NCI-H748 treated with DMSO at 0.1 percent for 48 hours (cell line): ENCODE measurements at places on chromosomes 4 and X.

DNA sequence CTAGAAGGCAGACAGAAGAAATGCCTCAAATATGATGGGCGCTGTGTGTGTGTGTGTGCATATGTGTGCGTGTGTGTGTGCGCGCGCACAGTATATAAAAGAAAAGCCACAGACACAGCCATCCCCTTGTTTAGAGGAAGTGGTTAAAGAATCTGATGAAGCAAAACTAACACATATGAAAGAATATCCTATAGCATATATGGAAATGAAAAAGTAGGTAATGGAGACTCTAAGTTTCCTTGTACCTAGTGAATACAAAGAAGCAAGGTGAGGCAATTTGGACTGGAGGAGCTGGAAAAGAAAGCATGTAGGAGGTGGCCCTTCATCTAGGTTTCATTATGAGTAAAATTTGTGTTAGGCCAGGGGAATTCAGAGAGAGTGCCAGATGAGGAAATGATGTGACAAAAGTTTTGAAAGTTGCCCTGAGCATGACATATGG is 58.6 kb upstream of the MCF2 start:
- no peak for DNase-seq

- no peak for DNase-seq
Measured at GRCh38 chrX:21132686-21133393, 241.4 kb upstream of the CNKSR2 start.

GRCh38 chr4:24807611-24808010 is 12.2 kb downstream of the SOD3 start:
- DNase-seq = no peak

DNA sequence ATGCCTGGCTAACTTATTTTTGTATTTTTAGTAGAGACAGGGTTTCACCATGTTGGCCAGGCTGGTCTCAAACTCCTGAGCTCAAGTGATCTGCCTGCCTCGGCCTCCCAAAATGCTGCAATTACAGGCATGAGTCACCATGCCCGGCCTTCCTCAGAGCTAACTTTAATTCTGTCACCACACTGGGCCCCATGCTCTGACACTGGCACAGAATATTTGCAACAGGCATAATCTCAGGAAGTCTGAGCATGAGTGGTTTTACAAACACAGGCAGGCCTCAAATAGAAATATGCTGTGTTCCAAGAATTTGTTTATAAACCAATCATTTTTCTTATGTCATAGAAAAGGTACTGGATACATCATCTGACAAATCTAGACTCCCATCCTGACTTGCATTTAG is 32.7 kb upstream of the FAM9C start:
- DNase-seq = no peak

DNA sequence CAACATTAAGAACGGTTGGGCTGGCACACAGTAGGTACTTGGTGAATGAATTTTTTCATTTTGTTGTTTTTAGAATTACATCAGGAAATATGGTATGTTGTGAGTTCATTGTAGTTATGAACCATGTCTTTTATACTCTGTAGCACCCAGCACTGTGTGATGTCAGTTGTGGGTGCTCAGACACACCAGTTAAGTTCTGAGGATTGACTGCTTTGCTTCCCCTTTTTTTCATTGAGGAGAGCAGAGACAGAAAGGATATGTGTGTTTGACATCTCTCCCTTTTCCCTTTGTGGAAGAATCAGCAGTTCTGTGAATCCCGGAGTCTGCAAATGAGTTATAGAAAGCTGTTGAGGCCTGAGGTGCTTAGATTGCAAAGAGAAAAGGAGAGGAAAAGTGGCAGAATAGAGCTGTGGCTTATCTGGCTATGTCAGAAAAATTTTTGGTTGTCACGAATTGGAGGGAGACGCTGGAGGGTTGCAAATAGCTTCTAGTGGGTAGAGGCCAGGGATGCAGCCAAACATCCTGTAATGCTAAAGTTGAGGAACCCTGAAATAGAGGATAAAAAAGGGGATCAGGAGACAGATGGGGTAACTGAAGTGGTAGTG is 13.1 kb downstream of the SMAD1 start:
- DNase-seq = no peak

GRCh38 chr4:121838136-121838535 is 14.5 kb upstream of the CCNA2 start:
- no peak for DNase-seq
